Transverse colon (tissue), 4 donors: ENCODE measurements at places on chromosomes 3 and 15. TPM values are rescaled to one million over a fixed set of nuclear protein-coding genes. Genes with fewer than 3 reads are reported as not detected.
A peak's percentile ranks its signal among the peaks of the same experiment; 100 is the strongest.

GRCh38 chr3:120481081-120481480 lies 30.3 kb upstream of the FSTL1 start:
- no peak for DNase-seq

GRCh38 chr3:59131016-59131766 lies 81.4 kb upstream of the CFAP20DC start:
- DNase-seq = no peak

DNA sequence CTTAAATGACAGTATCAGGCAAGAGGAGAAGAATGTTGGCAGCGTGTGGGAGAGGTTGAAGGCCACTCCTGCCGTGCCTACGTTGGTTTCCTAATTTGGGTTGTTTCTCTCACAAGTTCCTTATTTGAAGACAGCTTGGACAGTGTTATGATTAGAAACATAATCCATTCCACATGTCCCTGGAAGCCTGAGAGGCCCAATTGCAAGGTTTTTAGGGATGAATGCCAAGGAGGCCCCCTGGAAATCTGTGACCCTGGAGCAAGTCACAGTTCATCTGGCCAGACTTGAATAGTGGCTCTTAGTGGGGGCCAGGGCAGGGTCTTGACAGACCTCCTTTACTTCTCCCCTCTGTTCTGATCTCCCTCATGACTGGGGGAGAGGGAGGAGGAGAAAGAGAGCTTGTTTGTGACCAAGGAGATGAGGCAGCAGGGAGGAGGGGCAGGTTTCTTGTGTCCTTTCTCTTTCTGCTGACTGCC lies 584.4 kb upstream of the TBL1XR1 start:
- DNase-seq = peak; percentile 19

DNA sequence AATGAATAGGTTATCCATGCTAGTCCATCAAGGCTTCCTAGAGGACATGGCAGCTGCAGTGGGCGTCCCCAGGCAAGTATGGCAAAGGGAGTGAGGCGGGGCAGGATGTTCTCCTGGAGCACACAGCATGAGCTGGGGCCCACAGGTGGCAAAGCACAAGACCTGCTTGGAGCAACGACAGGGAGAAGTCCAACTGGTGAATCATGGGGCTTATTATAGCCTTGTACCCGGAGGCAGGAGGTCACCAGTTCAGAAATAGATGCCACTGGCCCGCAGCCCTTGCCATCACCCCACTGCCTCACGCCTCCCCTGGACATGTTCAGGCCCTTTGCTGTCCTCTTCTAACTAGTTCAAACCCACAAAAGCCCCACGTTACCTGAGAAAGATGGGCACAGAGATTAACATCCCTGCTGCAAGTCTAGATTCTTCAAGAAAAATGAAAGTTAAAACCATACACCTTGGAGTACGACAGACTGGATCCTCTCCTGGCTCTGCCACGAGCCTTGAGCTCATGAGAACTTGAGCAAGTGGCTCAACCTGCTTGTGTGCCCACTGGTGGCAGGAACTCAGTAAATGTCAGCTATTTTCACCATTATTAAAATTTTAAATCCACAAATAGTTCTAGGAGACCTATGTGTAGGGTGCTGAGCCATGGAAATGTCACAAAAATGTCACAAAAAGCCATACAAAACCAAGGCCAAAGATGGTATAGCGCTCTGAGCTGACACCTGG lies 1.8 kb upstream of the SRGAP3 start:
- DNase-seq = no peak

The GUCA1C gene
- total RNA-seq = not detected
